ENCODE measurements at places on chromosomes 4 and X.

DNA sequence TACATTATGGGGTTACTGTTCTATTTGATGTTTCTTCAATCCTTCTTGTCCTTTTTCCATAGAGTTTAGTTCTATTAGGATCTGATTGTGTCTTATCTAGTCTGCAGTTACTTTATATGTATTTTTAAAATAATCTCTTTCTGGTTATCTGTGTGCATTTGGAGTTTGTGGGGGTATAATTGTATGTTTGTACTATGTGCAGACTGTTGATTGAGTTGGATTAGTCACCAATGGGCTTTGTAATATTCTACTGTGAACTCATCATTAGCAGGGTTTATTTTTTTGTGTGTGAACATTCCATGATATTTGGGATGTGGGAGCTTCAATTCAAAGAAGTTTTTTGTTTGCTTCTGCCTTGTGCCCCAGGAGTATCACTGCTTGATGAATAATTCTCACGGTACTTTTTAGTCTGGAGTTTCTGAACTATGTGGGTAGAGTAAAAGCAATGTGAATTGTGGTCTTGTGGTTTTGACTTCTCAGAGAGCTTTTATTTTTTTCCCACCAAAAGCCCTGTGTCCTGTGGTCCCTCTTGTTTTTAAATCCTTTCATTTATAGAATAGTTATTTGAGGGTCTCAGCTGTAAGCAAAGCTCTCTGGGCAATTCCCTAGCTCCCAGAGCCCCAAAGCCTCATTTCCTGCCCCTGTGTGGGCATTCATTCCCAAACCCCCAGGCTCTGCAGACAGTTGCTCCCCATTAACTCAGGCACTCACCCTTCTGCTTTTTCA lies 127.8 kb downstream of the PHKA2 start:
- DNase-seq, result no peak

- DNase-seq, result no peak
Observed at GRCh38 chr4:126354784-126355183, 1040.0 kb downstream of the FAT4 start.

DNA sequence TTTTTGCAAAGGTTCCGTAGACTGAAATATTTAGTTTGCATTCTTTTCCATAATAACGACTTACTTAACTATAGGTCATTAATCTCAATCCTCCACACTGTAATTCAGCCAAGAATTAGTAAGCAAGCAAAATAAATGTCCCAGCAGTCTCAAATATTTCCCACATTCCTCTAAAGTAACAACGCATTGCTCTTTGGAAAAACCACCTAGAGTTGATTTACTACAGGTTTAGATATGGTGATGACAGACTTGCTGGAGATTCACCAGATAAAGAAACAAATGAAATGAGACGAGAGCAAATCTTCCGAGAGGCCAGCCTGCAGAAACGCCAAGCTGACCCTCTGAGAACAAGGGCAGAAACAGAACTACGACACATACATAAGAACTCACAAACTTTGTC lies 28.9 kb downstream of the TENM3 start:
- no peak for DNase-seq

GRCh38 chrX:117744958-117745357 lies 371.7 kb downstream of the KLHL13 start:
- DNase-seq, result no peak

GRCh38 chr4:55781812-55782211 lies 37.8 kb upstream of the EXOC1L start:
- DNase-seq, result no peak

DNA sequence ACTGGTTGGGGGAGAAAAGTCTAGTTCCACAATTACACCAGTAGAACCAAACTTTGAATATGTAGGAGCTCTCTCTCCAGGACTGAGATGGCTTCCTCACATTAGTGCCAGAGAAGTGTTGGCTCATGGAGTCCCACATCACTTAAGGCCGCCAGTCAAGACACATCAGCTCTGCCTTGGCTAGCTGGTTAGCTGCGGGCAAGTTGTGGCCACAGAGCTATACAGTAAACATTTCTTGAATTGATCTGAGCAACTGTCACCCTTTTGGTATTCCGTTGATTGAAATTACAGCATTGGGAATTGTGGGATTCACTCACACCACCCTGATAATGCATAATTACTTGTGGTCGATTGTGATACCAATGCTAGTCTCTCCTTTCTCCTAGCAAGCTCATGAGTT lies 76.2 kb downstream of the LNX1 start:
- DNase-seq, result no peak

- DNase-seq, result no peak
Observed at GRCh38 chrX:63657821-63658220, 127.2 kb downstream of the ARHGEF9 start.

All from CD4-positive, alpha-beta T cell treated with Interleukin-4 for 4 hours (primary cell).